Activated T-helper 2 cell treated with anti-CD3 and anti-CD28 coated beads, Interferon-gamma antibody, Interleukin-2, Interleukin-4, amounts not matched to agents 10 μg/mL and 5 μg/mL and 100 μg/mL, durations not matched to agents 14 hours and 24 hours and 36 hours (primary cell): ENCODE measurements at places on chromosomes 16 and 17.
A peak's percentile ranks its signal among the peaks of the same experiment; 100 is the strongest.

DNA sequence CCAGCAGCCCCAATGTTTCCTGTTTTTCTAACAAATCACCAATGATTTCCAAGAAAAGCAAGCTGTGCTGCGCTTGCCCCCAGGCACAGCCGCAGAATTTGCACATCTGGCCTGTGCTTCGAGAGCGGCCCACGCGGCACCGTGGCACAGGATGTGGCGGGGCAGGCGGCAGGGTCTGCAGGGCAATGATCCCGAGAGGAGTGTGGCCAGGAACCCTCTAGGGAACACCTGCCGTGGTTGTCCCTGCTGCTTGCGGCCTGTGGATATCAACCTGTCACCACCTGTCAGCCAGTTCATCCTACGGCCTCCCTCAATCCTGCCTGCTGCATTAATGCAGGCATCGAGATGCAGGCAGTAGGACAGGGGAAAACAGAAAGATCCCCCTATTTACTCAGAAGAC lies 24.0 kb downstream of the PIK3R5 start:
- DNase-seq = peak; percentile 57

DNA sequence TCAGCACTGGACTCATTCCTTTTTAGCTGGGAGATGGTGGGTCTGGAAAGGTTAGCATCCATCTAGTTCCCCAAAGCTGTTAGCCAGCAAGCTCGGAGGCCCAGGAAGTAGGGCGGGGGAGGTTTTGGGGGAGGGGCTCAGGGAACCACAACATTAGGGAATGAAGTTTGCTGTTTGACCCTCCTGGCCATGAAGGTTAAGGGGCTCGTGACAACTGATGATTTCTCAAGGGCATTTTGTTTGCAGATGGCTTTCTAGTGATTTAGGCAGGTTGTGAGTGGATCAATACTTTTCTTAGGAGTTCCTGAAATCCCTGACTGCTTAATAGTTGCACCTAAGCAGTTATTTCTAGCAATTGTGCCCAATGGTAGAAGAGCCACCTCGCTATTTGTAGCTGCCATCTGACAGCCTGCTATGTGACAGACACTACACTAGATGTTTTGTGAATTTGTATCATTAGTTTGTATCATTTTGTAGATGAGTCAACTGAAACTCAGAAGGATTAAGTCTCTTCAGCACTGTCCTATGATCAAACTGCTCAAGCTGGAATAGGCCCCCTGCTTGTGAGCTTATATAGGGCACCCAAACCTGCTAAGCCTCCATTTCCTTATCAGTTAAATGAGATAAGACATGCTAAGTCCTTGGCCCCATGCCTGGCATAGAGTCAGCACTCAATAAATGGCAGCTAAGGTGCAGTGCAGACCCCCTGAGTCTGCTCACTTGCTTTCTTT lies 146.4 kb downstream of the IRX3 start:
- DNase-seq = no peak

- no peak for DNase-seq
Observed at GRCh38 chr17:73644145-73645049, at the start of gene SDK2. Gene SDK2 (minus strand): TSS chr17:73644445. CDS start chr17:73644088, 357 bp downstream.

DNA sequence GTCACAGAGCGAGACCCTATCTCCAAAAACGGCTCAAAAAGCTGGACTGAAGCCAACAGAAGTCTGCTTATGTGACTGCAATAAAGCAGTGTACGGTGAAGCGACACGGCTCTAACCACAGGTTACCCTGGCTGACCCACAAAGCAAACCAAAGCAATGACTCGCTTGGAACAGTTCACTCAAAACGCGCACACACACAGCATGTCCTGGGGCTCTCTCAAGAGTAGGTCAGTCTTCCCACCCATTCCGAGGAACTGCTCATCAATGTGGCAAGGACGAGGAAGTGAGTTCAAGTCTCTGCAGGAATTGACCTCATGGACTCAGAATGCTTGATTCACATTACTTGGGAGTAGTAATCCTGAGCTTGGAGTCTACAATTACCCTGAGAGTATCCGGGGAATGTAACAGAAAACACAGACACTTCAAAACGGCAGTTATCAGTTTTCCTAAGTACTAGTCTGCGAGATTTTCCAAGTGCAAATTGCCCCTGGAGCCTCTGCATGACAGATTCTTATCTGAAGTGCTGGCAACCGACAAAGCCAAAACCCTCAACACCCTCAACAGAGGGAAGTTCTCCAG lies 25.4 kb downstream of the PELP1 start:
- no peak for DNase-seq

GRCh38 chr16:87664792-87665191 lies 62.5 kb downstream of the JPH3 start:
- DNase-seq = no peak

DNA sequence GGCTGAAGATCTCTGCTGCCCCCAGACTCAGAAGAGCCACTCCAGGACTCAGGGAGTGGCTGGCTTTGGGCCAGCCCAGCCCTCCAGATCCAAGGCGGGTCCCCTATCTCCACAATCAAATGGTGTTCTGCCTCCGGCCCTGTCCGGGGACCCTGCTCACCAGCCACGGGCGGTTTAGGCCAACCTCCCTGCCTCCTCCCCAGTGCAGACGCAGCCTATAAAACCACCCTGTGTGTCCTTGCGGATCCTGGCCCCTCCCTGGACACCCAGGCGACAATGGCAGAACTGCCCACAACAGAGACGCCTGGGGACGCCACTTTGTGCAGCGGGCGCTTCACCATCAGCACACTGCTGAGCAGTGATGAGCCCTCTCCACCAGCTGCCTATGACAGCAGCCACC lies at the start of gene SLC12A3:
SLC12A3 (plus strand) TSS at position 248 of the 400 bp plus-strand sequence; CDS start at position 277, 29 bp downstream.
- DNase-seq = no peak
